Ovary (tissue), 10 donors: ENCODE measurements at places on chromosomes 11 and 22. TPM values are rescaled to one million over a fixed set of nuclear protein-coding genes. Genes with fewer than 3 reads are reported as not detected.

TMEM138 gene
- total RNA-seq, result 90.6 TPM

DNA sequence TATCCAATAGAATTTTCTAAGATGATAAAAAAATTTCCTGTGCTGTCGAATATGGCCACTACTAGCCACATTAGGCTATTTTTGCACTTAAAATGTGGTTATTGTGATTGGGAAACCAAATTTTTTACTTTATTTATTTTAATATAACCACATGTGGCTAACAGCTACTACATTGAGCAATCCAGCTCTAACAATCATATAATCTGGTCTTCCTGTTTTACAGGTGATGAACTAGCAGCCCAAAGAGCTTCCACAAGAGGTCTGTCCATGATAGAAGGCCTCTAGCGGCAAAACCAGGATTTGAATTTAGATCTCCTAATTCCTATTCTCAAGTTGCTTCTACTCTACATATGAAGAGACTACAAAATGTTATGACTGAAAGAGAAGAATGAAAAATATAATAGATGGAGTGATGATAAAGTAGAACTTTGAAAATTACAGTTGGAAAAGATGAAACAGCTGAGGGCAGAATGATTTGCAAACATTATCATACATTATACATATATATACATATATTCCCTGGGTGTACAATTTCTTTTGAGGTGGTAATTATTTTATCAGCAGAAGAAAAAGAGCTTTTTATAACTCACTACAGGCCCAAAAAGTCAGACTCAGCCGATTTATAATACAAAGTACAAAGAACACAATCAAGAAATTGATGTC, 363.5 kb upstream of the PITPNB start:
- DNase-seq, result no peak

CASP5 gene
- not detected for total RNA-seq

DNA sequence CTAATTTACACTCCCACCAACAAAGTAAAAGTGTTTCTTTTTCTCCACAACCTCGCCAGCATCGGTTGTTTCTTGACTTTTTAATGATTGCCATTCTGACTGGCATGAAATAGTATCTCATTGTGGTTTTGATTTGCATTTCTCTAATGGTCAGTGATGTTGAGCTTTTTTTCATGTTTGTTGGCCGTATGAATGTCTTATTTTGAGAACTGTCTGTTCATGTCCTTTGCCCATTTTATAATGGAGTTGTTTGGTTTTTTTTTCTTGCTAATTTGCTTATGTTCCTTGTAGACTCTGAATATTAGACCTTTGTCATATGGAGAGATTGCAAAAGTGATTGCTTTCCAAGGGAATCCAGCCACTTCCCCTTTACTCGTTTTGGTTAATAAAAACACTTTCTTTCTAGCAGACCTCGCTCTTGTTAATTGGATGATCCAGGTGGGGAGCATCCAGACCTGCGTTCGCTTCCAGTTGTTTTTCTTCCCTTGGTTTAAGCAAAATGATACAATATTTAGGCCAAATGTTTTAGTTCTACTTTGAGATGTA, 17.1 kb upstream of the APOL4 start:
- no peak for DNase-seq

- DNase-seq, result no peak
Observed at GRCh38 chr11:82007521-82007920, 726.1 kb downstream of the FAM181B start.

- DNase-seq, result no peak
Observed at GRCh38 chr11:8232849-8233606, 30.6 kb downstream of the LMO1 start.

SLC22A6 gene
- not detected for total RNA-seq
